ENCODE measurements at places on chromosomes 3 and 15.

- no peak for DNase-seq
Observed at GRCh38 chr3:30355622-30356021, 250.8 kb upstream of the TGFBR2 start.

GRCh38 chr3:69906351-69906966, 93.1 kb upstream of the SAMMSON start:
- DNase-seq: no peak

DNA sequence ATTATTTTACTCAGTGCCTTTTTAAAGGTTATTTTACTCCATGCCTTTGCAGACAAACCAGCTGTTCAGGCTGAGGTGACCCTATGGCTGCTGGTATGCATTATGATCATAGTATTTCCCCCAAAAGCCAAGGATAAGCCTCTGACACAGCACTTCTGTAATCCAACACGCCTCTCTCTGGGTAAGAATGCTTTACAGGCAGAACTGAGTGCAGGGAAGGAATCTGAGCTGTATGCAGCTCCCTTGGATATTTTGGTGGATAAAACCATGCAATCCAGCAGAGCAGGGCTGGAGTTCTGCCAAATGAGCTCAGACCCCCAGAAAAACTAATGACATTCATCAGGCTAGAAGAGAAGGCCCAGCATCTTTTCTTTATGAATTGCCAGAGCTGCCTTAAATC, 11.7 kb upstream of the MAP1A start:
- DNase-seq: no peak

DNA sequence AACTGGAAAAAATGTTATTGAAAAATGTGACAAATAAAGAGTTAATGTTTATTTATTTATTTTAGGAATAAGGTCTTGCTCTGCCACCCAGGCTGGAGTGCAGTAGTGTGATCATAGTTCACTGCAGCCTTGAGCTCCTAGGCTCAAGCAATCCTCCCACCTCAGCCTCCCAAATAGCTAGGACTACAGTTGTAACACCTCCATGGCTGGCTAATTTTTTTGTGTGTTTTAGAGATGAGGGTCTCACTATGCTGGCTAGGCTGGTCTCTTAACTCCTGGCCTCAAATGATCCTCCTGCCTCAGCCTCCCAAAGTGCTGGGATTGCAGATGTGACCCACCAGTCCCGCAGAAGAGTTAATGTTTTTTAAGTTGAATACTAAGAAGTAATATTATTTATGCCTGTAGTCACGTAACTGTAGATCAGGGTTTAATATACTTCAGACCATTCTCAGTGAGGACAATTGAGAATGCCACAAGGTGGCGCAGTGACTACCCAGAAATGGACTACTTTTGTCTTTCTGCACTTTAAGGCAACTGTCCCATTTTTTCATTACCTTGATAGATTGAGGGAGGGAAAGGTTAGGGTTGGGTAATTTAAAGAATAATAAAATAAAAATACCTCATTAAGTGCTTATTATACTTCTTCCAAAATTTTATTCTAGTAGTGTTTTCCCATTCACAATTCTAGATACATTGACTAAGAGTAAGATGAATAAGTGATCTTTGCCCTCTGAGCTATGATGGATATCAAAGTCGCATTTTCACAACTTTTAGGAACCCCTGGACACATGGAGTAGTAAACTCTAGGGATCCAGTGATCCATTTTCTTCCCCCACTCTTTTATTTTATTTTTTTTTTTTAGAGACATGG, 6.0 kb downstream of the MUC13 start:
- peak; percentile 61 for DNase-seq

GRCh38 chr15:39494462-39494861, 86.4 kb upstream of the THBS1 start:
- no peak for DNase-seq

- DNase-seq: no peak
Observed at GRCh38 chr15:87477737-87478686, 778.5 kb downstream of the NTRK3 start.

- DNase-seq: no peak
Observed at GRCh38 chr3:14505001-14505802, 34.9 kb downstream of the GRIP2 start.

GRCh38 chr15:37788767-37789396, 145.6 kb upstream of the TMCO5A start:
- no peak for DNase-seq

DNA sequence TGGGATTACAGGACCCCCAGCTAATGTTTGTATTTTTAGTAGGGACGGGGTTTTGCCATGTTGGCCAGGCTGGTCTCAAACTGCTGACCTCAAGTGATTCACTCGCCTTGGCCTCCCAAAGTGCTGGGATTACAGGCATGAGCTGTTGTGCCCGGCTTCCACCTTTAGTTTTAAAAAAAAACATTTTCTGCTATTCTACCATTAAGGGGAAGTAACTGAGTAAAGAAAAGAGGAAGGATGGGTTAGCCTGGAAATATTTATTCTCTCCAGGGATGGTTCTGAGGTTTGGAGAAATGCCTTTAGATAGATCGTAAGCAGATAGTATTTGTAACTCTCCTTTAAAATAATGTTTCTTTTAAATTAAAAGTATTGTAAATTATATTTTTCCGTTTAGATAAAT, 3.1 kb downstream of the AP4E1 start:
- DNase-seq: no peak

- DNase-seq: no peak
Observed at GRCh38 chr15:29889542-29890329, 67.5 kb upstream of the TJP1 start.

GRCh38 chr3:102170545-102170944, 264.3 kb upstream of the ZPLD1 start:
- DNase-seq: no peak

DNA sequence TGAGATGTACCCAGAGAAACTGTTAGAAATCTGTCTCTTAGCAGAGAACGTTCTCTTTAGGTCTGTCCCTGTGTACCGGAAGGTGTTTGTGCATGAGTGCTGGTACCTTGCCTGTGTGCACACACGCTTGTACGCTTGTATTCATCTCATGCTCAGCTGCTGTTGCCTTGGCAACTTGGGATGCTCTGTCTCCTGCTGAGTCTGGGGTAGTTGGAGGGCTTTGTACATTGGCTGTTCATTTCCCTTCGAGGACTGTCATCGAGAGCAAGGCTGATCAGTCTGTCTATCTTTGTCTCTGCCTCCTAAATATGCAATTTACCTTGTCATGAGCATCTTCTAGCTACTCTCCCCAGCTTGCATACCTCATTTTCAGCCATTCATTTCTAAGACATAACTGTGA, 147.2 kb downstream of the SLCO3A1 start:
- no peak for DNase-seq

GRCh38 chr3:47430606-47431005, 45.1 kb downstream of the SCAP start:
- no peak for DNase-seq

- DNase-seq: no peak
Observed at GRCh38 chr3:39933986-39934693, 124.7 kb downstream of the MYRIP start.

DNA sequence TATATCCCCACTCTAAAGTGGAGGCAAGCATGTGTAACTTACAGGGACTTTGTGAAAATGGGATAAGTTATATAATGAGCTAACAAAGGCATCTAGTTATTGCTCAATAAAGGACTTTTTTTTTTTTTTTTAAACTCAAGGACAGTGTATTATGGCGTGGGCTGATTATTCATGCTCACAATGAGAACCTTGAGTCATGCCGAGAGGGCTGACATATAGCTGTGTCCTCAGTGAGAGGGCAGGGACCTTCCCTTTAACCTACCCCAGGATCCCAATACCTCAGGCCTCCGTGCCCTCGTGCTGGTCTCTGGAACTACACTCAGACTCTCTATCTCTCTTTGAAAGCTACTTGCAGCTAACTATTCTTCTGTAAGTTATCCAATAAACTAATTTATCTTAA, 319.9 kb upstream of the ICE2 start:
- DNase-seq: no peak

DNA sequence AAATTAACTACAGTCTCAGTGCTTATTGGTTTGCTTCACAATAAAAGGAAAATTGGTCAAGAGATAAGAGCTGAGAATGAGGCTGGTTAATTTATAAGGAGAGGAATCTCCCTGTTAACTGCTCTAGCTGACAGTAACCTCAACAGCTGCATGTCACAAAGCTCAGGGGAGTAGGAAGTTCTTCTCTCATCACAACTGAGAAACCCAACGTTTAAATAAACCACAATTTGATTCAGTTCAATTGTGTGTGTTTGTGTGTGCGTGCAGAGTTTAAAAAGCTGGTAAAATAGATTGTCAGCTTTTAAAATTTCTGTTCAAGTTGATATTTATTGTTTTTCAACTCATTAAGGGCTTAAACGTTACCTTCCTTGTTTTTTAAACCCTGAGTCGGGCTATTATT, 3.5 kb upstream of the TGFBR2 start:
- DNase-seq: no peak

DNA sequence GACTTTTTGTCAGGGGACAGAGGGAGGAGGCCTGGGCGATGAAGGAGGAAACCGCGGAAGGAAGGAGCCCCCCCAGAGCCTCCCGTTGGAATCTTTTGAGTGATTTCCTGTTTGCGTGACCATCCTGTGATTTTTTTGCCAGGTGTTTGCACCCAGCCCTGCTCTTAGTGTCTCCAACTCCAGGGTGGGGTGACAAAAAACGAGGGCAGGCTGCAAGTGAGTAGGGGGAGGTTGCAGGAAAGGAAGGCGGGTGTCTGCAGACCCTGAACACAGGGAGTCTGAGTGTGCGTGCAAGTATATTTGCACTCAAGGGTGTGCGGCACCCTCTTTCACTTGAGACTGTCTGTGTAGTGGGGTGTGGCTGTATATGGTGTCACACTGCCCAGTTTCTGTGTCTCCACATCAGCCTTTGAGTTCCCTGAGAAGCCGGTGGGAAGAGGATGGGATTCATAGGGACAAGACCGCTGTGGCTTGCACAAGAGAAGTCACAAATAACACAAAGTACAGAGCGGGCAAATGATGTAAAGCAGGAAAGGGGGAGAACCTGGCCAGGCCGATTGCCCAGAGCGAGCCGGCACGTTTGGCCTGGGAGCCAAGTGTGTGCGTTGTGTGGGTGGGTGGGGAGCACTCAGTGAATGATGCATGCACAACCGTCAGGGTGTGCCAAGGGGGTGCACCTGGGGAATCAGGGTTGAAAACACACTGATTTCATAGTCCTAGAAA, 6.6 kb downstream of the ISLR2 start:
- DNase-seq: no peak

GRCh38 chr3:71513515-71513914, 70.0 kb downstream of the FOXP1 start:
- no peak for DNase-seq

DNA sequence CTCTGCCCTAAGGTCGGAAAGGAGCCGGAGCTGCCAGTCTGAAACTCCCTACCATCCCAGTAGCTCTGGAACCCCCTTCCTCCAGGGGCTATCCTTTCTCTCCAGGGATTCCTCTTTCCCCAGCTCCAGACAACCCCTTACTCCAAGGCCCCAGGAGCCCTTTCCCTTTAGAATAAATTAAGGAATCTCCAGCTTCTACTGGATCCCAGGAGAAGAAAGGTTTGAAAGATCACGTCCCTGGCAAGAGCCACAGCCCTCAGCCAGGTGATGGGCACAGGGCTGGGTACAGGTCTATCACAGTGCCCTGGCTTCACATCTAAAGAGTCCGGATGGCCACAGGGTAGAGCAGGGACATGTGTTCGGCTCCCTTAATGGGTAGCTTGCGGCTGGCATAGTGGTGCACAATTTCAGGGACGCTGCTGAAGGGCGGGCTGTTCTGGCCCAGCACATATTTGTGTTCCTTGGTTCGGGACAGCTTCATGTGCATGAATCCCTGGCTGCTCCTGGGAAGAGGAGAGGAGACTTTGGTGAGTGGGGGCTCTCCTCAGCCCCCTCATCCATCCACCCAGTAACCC, 20.0 kb downstream of the SHF start:
- DNase-seq: no peak

DNA sequence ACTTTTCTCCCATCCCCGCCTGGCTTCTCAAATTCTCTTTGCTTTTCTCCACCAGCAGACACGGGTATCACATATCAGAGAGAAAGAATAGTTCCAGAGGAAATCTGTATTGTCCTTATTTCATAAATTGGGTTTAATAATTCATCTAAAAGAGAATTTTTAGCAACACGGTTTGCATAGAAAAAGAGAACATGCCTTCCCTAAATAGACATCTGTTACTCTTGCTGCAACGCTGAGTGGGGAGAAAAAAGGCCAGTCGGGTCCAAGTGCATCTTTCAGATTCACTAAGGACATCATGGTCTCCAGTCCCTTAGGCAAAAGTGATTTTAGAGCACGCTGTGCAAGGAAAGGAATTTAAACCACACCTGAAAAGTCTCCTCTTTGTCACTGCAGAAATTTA, 201.3 kb downstream of the ABHD5 start:
- DNase-seq: no peak

DNA sequence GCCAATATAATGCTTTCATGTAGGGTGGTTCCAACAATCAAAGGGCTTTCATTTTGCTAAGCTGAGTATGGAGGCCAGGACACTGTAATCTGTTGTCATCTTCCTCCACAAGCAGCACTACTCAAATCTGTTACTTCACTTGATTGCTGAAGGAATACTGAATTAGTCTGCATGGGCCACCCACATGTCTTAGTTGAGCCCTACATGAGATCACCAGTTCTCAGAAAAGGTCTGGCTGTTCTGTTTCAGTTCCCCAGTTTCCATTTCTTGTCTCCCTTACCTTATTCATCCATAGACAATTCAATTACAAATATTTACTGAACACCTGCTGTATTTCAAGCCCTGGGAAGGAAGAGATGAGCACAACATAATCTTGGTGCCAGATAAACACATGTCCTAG, 119.2 kb downstream of the FHIT start:
- DNase-seq: no peak

GRCh38 chr3:186251948-186252619, 110.0 kb downstream of the DGKG start:
- no peak for DNase-seq

GRCh38 chr3:49794926-49795905, 4.5 kb downstream of the CDHR4 start:
- no peak for DNase-seq

DNA sequence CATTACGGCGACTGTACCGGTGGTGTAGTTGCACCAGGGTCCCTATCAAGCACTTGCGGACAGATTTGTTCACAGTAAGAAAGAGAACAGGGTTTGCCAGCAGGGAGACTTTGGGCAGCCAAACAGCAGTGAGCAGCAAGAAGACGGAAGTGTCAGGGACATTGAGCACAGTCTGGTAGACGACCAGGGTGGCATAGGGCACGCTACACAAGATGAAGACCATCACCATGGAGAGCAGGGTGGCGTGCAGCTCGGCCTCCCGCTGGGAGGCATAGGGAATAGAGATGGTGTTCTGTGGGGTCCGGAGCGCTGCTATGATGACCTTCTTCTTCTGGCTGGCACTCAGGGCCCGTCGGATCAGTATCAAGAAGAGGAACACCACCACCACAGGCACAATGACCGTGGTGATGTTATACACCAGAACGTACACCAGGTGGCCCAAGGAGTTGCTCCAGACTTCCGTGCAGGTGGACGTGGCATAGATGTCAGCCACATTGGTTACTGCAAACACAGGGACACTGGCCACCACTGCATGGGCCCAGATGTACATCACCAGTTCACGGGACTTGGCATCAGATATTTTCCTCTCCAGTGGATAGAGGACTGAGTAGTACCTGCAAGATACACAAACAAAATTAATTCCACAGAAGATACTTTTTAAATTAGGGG, 19.1 kb upstream of the FSIP1 start:
- DNase-seq: peak; percentile 5
